NCI-H774 (cell line): ENCODE measurements at places on chromosomes 7 and 10.

GRCh38 chr7:123397746-123398338 is 136.6 kb downstream of the IQUB start:
- DNase-seq = no peak

GRCh38 chr7:75072981-75073283 is 670 bp downstream of the RCC1L start:
- DNase-seq = no peak

GRCh38 chr7:29414216-29414615 is 149.4 kb upstream of the PRR15 start:
- DNase-seq = no peak

DNA sequence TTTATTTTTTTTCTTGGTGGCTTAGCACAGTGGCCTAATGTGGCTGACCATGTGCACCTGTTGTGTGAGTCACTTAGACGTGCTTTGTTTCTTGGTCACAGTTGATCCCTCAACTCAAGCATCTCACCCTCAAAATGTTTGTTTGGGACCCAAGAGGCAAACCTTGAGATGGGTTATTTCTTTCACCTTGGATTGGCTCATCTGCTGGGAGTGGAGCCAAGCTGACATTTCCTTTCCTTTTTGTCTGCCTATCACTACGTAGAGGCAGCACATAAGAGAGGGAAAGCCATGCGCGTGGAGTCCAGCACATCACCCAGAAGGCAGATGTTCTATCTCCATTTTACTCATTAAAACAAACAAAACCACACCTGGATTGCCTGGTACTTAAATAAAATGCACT is 6.4 kb upstream of the PRKCQ start:
- no peak for DNase-seq

DNA sequence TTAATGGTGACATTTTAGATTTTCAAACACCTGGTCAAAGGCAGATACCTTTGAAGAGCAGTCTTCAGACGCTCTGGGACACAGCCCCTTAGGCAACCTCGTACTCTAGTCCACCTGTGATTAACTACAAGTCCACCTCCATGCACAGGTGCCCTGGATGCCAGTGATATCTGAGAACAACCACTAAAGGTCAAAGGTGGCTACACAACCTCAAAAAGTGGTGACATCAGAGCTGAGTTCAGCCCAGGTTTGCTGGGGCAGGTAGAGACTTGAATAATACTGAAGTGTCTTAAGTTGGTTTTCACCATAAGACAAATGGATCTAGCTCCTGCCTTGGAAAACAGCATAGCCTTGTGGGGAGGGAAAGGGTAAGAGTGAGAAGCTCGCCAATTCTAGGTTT is 143.4 kb upstream of the ADO start:
- DNase-seq = no peak

DNA sequence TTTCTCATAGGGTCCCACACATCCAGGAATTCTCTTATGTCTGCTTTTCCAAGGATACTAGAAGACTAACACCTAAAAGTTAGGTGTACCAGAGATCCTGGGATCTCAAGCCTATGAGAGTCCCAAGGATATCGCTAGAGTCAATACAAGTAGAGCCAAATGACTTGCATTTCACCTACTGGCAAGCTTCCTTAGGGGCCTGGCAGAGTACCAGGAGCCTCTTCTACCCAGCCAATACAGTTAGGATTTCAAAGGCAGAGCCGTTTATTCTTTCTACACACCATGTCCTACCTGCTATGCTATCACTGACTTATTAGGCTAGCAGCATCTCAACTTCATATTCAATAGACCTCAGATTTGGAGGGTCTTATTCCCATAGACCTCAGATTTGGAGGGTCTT is 53.5 kb upstream of the UNC5B start:
- DNase-seq = no peak

DNA sequence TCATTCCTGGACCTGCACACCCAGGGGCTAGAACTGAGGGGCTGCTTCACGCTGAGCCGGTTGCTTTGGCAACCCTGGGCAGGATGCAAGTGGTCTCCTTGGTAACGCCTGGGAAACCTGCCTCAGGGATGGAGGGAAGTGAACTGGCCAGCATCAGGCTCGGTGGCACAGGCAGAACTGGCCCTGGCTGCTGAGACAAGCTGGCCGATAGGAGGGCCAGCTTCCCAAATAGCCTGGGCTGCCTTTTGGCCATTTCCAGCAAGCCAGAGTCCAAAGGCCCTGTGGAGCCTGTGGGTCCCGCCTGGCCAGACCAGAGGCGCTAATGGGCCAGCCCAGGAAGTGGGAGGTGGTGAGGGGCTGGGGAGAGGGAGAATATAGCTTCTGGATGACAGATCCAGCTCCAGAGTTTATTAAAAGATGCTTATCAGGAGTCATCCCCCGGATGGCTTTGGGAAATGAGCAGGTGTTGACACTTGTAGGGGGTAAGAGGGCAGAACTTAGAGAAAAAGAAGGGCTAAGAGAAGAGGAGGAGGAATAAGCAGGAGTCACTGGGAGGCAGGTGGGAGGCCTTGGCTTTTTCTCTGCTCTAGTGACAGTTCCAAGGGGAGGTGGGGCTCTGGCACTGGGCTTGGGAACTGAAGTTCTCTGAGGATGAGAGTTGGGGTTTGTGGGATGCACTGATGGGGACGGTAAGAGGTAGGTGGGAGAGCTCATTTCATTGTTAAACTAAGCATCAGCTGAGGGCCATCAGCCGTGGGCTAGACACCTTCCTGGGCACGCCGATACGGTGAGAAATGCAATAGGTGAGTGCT is 9.6 kb downstream of the NEURL1 start:
- DNase-seq = no peak

DNA sequence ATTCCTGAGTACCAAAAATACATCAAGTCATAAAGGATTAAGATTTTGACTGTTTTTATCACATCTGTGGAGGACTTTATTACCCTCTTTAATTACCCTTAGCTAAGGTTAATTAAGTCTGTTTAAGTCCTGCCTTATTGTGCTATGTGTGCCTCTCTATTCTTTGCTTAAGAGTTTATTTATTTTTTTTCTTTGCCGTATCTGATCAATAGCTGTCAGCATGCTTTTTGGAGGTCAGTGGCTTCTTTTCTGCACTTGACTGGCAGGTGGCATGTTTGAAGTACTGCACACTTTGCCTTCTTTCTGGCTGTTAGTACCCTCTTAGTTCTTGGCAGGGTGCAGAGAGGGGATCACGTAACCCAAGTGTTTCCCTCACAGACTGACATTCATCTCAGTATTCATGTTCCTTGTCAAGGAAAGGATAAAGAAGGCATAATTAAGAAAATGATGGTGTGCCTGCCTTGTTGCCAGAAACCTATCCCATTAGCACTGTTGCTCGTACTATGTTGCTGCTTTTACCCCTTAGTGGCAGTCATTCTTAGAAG is 225.8 kb downstream of the EXOC4 start:
- no peak for DNase-seq

DNA sequence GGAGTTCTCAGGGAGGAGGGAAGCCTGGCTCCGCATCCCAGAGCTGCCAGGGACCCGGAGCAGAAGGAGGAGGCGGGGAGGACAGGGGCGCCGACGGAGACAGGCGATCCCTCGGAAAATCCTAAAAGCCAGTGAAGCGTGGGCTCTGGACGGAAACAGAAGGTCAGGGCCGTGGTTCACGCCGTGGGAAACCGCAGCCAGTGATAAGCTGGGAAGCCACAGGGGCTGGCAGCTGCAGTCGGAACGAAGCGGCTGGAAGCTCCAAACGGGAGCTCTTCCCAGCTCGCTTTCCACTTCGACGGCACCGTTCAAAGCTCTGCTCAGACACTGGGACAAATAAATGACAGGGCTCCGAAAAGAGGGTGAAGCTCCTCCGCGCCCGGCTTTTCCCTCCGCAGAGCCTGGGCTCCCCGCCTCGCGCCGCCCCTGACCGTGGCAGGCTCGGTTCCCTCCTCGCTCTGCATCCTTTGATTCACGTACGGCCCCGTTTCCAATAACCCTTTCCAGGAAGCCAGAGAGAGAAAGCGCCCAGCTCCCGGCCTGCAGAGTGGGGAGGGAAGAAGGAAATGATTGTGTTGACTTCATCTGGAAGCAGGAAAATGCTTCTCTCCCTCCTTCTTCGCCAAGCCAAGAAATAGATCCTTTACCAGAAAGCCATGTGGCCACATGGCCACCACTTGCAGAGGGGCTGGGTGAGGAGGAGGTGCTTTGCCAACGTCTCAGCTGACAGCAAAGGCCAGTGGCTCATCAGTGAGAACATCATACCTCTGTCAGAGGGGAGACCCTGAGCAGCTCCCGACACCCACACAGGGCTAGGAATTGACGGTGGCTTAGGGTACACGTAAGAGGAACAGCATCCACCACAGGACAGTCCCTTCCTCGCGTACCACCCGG is 57.4 kb downstream of the ADRB1 start:
- DNase-seq = no peak

DNA sequence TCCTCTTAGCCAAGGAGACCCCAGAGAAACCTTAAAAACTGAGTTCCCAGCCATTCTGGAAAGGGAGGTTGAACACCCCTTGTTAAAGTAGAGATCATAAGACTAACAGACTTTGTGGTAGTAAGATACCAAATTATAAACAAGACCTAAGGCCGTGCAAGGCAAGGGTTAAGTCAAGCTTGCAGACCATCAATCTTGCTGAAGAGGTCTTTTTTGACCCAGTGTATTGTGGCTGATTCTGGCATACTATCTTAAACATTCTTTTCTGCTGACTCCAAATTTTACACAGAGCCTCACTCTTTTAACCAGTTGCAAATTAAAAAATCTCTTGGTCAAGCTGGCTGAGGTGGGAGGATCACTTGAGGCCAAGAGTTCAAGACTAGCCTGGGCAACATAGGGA is 1.2 kb upstream of the TBRG4 start:
- no peak for DNase-seq

DNA sequence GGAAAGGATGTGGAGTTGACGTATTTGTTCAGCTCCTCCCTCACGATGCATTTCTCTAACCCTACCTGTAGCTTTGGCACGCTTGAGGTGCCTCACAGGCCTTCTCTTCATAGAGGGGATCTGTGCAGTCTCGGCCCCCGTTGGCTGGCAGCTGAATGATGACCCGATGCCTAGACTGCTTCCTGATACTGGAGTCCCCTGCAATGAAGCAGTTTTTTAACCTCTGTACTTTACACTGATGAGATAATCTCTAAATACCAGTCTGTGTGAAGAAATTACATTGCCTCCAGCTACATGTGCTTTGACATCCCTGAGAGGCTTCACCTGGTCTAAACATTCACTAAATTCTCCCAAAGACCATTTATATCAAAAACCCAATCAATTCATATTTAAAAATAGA is 370.1 kb downstream of the THSD7A start:
- DNase-seq = no peak

GRCh38 chr7:112411186-112411795 is 39.0 kb upstream of the IFRD1 start:
- DNase-seq = no peak

DNA sequence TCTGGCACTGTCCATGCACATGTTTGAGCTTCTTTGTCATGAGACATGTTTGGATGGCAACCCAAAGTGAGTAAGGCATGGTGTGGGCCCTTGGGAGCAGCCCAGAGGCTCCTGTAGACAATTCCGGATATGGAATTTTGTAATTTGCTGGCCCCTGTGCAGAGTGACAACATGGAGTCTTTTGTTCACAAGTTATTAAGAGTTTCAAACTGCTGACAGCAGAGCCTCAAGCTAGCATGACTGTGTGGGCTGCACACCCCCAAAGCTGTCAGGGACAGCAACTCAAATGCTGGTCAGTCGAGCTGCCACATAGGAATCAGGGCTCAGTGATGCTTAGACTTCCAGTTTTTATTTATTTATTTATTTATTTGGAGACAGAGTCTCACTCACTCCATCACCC is 7.0 kb upstream of the MYL7 start:
- no peak for DNase-seq

DNA sequence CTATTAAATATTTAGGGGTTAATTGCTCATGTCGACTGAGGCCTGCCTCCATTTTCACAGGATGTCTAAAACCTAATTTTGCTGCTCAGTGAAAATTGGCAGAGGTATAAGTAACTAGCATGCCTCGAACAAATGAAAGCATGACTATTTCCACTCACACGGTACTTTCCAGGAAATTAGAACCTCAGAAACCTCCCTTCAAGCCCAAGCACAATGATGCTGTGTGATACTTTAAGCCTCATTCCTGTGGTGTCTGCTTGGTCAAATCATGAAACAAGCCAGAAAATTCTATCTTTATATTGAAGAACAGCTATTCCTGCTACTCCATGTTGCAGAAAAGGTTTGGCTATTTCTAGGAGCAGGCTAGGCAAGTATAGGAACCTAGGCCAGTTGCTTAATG is 203.0 kb downstream of the SORCS3 start:
- no peak for DNase-seq

DNA sequence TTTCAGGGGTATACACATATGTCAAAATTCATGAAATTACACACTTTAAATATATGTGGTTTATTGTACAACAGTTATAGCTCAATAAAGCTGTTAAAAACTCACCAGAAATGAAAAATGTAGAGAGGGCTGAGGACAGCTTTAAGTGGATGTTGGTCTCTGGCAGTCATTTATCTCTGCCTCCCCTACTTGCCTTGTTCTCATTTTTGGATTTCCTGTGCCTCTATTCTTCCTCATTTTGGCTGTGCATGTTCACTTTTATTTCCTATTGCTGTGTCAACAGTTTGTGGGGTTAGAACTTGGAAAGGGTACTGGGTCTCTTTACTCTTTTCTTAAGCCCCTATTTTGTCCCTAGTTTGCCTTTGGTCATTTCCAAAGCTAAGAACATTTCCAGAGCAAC is 18.6 kb upstream of the MEST start:
- DNase-seq = no peak

DNA sequence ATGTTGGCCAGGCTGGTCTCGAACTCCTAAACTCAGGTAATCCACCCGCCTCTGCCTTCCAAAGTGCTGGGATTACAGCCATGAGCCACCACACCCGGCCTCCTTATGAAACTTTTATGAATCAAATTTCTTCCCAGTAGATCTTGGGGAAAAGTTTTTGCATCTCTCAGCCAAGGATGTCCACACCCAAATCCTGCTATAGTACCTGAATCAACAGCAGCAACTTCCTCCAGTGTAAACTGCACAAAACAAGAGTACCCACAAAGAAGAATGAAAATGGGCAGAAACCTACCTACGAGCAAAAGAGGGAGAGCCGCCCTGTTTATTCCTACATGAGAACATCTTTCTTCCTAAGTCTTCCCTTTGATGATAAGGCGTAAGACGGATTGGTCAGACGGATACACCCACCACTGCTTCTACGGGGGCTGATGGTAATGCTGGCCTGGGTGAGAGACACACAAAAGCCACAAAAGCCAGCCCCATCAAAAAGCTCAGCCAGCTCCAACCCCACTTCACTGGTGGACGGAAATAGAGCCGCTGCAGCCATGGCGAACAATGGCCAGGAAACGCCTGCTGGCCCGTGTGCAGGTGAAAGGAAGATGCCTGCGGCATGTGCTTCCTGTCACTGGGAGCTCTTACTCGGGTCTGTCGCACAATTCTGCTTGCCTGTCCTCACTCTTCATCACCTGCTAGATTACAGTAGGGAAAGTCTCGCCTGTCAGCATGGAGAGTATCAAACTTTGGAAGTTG is 10.4 kb downstream of the JCAD start:
- no peak for DNase-seq

GRCh38 chr7:149635561-149636329 is 137.6 kb downstream of the ZNF467 start:
- DNase-seq = no peak

GRCh38 chr7:11315666-11316258 is 342.1 kb downstream of the PHF14 start:
- DNase-seq = no peak
